NCI-H345 (cell line): ENCODE measurements at places on chromosomes 16 and 17.

GRCh38 chr16:12358898-12359297, 382.4 kb downstream of the SNX29 start:
- no peak for DNase-seq

DNA sequence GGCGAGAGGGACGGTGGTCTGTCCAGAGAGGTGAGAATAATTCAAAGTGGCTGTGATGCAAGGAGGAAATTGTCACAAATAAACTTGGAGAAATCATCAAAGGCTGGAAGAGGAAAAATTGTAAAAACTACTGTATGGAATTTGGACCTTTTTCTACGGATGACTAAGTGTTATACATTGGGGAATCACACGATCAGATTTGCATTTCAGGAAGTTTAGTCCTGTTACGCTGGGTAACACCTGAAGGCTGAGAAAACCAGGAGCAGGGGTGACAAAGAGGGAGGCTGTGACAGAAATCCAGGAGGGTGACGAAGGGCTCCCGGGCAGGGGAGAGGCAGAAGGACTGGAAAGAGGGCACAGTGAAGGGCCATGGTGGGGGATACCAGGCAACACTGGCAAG, 511.7 kb downstream of the CDH13 start:
- DNase-seq: no peak

- peak; percentile 65 for DNase-seq
These were observed 467.3 kb downstream of the KCNJ2 start for GRCh38 chr17:70636517-70637133.

- DNase-seq: no peak
These were observed 20.6 kb downstream of the RTN4RL1 start for GRCh38 chr17:2004435-2004952.

DNA sequence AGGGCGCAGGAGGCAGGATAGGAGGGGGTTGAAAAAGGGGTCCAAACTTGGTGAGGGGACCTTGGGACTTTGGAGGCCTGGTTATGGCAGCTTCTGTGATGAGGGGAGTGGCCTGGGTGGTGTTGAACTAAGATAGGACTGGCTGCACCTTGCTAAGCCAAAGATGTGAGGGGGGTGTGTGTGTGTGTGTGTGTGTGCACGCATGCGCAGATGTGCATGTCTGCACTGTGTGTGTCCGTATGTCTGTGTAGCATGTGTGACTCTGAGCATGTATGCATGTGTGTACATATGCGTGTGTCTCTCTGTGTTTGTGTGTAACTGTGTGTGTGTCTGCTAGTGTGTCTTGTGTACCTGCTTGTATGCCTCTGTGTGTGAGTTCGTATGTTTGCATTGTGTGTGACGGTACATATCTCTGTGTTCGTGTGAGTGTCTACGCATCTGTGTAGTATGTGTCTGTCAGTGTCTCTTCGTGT, 4.1 kb downstream of the SLC16A5 start:
- DNase-seq: no peak

DNA sequence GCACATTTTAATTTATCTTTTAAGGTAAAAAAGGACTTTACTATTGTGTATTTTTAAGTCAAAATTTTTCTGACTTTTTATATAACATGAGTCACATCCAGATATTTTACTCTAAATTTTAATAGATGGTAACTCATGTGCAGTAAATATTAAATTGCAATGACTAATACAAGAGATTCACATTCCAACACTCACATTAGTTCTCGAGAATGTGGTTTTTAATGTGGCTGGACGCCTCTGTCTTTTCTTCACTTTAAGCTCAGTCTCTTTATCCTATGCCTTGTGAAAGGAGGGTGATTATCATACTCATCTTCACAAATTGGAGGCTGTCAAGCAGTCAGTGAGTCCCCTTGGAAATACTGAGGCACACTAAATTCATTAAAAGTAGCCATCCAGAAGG, 315.6 kb downstream of the HS3ST3B1 start:
- DNase-seq: no peak
